ENCODE measurements at places on chromosomes 3 and 15. TPM values are rescaled to one million over a fixed set of nuclear protein-coding genes. Genes with fewer than 3 reads are reported as not detected.

GRCh38 chr15:68598171-68599152 lies 19.7 kb downstream of the CORO2B start:
- H3K27me3 ChIP-seq, result peaks cover 10% of the 10 kb centered on the region
- H3K4me3 ChIP-seq, result no peak overlapping the region
- H3K36me3 ChIP-seq, result no peaks in the 10 kb centered on the region

DNA sequence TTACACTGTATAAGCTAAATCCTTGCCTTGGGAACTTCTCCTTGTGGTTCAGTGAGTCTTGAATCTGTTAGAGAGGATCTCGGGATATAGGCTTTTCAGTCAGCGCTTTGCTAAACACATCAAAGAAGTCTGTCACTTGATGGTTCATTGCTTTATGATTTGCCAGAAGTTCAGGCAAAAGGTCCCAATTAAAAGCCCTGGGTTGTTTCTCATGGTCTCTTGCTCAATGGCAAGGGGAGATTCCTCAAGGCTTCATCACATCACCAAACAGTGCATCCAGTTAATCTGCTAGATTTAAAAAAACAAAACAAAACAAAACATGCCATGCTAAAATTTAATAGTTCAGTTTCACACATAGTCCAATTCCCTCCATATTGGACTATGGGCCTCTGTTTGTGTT lies 114.8 kb downstream of the FILIP1L start:
- H3K4me1 ChIP-seq, result no peaks in the 10 kb centered on the region
- DNase-seq, result no peak
- no peaks in the 10 kb centered on the region for H3K27me3 ChIP-seq
- no peaks in the 10 kb centered on the region for H3K36me3 ChIP-seq

DNA sequence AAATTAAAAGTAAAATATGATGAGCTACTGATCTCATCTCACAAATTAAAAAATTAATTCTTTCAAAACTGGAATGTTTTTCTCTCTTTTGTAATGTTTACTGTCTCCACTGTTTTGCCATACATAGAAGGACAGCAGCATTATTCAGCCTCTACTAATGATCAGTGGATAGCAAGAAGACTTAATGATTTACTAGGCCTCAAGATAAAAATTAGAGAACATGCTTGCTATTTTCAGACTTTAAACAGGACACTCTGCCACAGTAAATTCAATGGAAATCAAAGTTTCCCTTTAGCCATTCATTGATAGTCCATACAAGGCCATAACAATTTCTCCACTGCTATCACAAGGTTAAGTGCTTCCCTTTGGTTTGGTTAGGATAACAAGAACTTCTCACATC lies 129.4 kb downstream of the TMCC1 start:
- H3K36me3 ChIP-seq, result no peaks in the 10 kb centered on the region
- no peak overlapping the region for H3K4me3 ChIP-seq
- H3K4me1 ChIP-seq, result no peaks in the 10 kb centered on the region
- H3K27me3 ChIP-seq, result no peaks in the 10 kb centered on the region
- no peak overlapping the region for H3K27ac ChIP-seq

Gene SMCO1
- not detected for total RNA-seq

GRCh38 chr3:132346841-132347736 lies 29.9 kb downstream of the ACP3 start:
- H3K4me1 ChIP-seq, result peaks cover 9% of the 10 kb centered on the region
- H3K36me3 ChIP-seq, result no peaks in the 10 kb centered on the region
- no peak overlapping the region for H3K4me3 ChIP-seq
- H3K27ac ChIP-seq, result no peak overlapping the region
- H3K27me3 ChIP-seq, result no peaks in the 10 kb centered on the region

All from SJCRH30 (cell line).